ENCODE measurements at places on chromosomes 4 and X.

GRCh38 chr4:159242427-159242826 lies 139.5 kb downstream of the RAPGEF2 start:
- DNase-seq = no peak

DNA sequence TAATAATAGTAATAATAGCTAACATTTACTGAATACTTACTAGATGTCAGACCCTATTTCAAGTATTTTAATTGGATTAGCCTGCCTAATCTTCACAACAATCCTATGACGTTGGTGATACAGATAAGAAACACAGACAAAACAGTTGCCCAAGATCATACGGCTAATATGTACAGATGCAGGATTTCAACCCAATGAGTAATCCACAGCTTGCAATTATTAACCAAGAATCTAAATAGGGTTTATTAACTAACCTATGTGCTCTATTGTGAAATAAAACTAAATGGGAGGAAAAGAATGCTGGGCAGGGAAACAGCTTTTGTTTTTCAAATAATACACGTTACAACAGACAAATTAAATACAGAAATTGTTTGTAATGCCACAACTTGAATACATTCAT lies 23.4 kb downstream of the FBXO8 start:
- no peak for DNase-seq

- DNase-seq = no peak
Observed at GRCh38 chr4:6390356-6390755, 82.1 kb downstream of the PPP2R2C start.

DNA sequence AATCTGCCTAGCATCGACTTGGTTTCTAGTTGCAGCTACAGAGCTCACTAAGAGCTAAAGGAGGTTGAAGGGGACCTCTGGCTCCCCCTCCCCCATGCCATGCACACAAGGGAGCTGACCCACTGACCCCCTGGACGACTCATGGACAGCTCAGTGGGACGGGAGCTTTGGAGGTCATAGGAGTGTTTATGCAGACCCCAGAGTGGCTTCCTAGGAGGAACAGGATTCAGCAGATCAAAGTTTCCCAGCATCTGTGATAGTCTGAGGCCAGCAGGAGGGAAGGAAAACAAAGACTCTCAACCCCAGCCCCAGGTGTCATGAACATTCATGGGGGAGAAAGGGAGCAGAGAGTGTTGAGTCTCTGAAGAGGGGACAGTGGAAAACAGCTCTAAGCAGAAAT lies 104.4 kb downstream of the ARSF start:
- no peak for DNase-seq

- no peak for DNase-seq
Observed at GRCh38 chrX:45628041-45628440, 427.4 kb upstream of the DIPK2B start.

DNA sequence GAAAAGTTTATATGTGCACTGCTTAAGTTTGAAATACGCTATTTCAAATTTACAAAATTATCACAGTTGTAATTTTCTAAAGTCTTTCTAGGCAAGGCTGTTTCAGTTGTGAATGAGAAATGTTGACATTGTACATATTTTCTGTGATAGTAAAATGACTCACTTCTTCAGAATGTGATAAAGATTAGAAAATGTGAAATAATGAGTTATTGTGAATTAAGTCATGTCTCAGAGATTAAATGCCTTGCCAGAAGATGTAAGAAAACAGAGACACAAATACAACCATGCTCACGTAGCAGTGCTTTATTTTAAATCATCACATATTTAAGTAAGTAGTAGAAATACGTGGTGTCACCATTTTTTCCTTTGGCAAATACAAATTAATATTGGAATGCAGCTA lies 768 bp downstream of the CLCN4 start:
- no peak for DNase-seq

DNA sequence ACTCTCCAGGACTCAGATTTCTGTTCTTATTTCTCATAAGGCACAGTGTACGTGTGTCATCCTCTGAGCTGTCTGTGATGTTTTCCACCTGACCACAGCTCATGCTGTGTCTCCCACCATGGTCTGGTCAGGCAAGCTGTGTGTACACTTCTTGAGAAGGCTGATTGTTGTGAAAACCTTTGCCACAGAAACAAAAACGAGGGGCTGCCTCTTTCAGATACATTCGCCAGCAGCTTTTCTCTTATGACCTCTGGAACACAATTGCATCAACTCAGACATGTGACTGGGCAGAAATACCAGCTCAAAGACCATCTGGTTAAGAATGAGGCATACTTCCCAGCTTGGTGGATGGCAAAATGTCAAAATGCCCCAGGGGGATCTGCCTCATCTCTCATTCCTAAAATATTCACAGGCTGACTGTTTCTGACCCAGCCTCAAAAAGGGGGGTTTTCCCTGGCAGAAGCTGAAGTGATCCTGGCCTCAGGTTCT lies 46.1 kb downstream of the PGRMC2 start:
- peak; percentile 9 for DNase-seq

DNA sequence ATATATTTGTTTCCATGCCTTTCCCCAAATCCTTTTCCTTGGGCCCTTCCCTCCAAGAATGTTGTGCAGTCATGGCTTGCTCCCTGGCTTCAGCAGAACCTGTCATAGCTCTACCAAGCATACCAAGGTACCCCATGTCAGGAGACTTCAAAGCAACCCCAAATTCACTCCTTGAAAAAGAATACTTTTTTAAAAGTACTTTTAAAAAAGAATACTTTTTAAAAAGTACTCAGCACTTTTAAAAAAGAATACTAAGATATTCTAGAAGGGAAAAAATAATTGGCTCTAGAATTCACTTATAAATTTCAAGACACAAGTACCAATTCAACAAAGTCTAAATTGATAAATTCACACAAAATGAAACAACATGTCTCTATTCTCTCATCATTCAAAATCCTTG lies 76.0 kb downstream of the NR3C2 start:
- DNase-seq = no peak

GRCh38 chrX:13374364-13374763 lies 54.5 kb upstream of the ATXN3L start:
- DNase-seq = no peak

- peak; percentile 7 for DNase-seq
Observed at GRCh38 chrX:69424161-69424560, 80.0 kb upstream of the NALF2 start.

- DNase-seq = no peak
Observed at GRCh38 chr4:135277980-135278315, 1076.4 kb upstream of the PABPC4L start.

DNA sequence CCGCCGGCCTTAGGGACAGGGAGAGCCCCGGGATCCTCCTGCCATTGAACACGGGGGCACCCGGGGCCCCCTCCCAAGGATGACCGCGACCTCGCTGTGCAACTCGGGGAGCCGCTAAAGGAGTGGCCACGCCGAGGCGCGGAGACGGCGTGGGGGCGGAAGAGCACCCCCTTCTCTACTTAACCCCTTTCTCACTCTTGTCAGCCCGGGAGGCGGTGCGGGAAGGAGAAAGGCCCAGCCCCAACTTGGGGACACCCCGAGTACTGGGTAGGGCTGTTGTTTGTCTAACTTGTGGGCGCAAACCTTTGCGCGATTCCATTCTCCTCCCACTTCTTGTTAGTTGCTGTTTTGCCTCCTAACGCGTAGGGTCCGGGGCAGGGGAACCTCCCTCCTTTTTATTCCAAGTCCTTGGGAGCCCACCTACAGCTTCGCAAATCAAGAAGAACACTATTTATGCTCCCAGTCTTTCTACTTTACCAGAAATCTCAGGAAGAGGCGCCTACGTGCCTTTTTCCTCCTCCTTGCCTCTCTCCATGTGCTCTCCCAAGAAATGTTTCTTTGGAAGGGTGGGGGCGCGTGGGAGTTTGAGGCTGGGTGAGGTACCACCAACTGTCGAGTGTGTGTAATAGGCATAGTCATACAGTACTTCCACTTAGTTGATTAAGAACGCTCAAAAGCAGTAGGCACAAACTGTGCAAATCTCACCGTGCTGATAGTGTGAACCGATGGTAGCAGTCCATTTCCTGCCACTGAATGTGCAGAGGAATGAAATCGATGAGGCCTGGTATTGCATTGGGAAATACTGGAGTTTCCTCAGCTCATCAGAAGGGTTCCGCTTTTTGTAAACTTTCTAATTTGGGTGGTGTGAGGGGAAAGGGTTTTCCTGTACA lies 813 bp downstream of the DIAPH2 start:
- DNase-seq = no peak

- DNase-seq = no peak
Observed at GRCh38 chr4:7650606-7651385, 216.1 kb upstream of the PSAPL1 start.

DNA sequence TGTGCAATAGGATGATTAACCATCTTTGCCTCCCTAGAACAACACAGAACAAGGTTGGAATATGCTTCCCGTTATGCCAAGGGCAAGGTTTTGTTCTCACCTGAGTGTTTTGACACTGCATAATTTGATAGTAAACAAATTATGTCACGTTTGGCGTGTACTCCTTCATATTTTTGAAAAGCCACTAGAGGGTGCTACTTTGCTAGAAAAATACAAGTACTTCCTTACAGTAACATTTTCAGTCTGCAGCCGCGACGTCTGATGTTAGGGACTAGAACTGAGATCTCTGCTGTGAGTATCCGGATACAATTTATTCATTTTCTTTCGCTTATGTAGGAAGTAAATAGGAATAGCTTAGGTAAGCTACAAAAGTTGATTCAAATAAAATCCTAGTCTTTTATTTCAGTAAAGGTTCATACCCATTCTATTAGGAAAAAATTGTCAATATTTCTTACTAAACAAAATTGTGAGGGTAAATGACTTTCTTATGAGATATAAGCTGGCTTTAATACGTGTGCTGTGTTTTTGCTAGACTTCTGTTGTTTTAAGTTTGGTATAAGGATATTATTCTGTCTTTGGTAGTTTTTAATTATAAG lies 181.1 kb upstream of the WDFY3 start:
- peak; percentile 57 for DNase-seq

DNA sequence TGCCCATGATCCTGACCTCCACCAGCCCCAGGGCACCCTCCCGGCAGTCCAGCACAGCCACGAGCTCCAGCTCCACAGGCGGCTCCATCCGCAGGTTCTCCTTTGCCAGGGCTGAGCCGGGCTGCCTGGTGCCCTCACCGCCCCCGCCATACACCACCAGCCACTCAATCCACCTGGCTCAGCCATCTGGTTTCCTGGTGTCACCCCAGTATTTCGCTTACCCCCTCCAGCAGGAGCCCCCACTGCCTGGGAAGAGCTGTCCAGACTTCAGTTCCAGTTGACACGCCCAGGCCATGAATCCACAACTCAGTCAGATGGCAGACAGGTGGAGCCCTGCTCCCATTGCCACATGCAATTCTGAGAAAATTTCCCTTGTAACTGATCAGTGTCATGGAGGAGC lies 3.9 kb downstream of the SHISA3 start:
- no peak for DNase-seq

GRCh38 chrX:107775734-107776511 lies at the start of gene TSC22D3:
TSS of gene TSC22D3 (minus strand) at chrX:107775787. CDS start at chrX:107775419, 368 bp downstream.
- peak; percentile 2 for DNase-seq
